ENCODE measurements at places on chromosomes 7 and 10.

- no peak overlapping the region for H3K4me3 ChIP-seq
- H3K4me1 ChIP-seq, result no peaks in the 10 kb centered on the region
- no peaks in the 10 kb centered on the region for H3K27me3 ChIP-seq
- H3K36me3 ChIP-seq, result no peaks in the 10 kb centered on the region
- no peak overlapping the region for H3K27ac ChIP-seq
- no peak for DNase-seq
Measured at GRCh38 chr7:15041226-15041625, 138.7 kb upstream of the DGKB start.

GRCh38 chr10:85532773-85533172 is 833.8 kb downstream of the GRID1 start:
- no peak overlapping the region for H3K4me3 ChIP-seq
- H3K27me3 ChIP-seq, result peaks cover 3% of the 10 kb centered on the region
- no peak for DNase-seq
- no peaks in the 10 kb centered on the region for H3K36me3 ChIP-seq

DNA sequence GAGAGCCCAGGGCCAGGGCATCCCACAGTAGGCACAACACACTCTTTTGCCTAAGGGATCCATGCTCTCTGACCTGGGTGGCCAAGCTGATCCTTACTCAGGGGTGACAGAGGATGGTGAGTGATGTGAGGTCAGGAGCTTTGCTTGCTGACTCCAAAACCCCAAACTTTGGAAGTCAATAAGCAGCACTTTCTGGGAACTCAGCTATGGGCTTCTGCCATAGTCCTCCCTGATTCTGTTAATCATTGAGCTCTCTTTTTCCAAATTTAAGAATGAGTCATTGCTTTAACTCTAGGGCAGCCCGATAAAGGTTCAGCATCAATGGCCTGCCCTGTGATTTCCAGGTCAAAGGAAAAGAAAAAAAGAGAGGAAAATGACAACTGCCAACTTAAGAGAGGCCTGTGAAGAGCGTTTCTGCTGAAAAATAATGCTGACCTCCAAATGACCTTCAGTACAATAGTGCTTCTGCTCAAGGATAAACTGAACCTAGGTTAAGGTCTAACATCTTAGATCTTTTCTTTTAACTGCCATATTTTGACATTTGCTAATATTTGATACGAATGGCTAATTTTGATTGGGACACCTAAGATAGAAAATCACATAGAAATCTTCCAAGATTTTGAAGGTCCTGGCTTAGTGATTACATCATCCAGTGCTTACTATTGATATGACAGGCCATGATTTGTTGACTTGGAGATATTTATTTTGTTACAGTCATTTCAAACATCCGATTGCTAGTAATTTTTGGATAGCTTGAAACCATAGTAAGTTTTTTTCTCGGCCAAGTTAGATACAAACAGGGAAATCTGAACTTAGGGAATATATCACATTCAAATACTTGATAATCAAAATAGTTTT is 20.8 kb upstream of the RELN start:
- no peak for DNase-seq
- no peak overlapping the region for H3K4me3 ChIP-seq
- no peaks in the 10 kb centered on the region for H3K36me3 ChIP-seq
- no peak overlapping the region for H3K27ac ChIP-seq

DNA sequence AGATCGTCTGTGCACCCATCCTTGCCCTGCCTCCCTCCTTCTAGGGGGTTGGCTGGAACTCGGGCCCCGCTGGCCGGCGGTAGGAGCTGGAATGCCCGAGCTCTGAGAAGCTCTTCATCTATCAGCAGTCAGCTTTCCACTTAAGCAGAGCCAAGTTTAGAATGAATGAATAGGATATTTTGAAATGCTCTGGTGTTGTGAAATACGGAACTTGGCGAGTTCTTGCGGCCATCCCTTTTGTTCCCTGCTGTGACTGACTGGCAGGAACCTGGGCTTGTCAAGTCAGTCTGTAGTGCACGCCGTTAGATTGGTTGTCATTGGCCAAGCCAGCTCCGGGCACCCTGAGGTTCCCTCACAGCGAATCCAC is 33.3 kb downstream of the FOXK1 start:
- H3K27ac ChIP-seq, result no peak overlapping the region
- no peaks in the 10 kb centered on the region for H3K27me3 ChIP-seq
- peaks cover 23% of the 10 kb centered on the region for H3K36me3 ChIP-seq
- no peak overlapping the region for H3K4me3 ChIP-seq
- DNase-seq, result no peak

- H3K27ac ChIP-seq, result no peak overlapping the region
- no peak overlapping the region for H3K4me3 ChIP-seq
- no peak for DNase-seq
- peaks cover 18% of the 10 kb centered on the region for H3K4me1 ChIP-seq
Measured at GRCh38 chr7:1104516-1105179, 16.7 kb downstream of the GPER1 start.

- no peak for DNase-seq
- H3K27me3 ChIP-seq, result no peaks in the 10 kb centered on the region
- H3K27ac ChIP-seq, result no peak overlapping the region
- no peaks in the 10 kb centered on the region for H3K36me3 ChIP-seq
Measured at GRCh38 chr7:136698231-136698630, 170.2 kb upstream of the CHRM2 start.

- H3K4me3 ChIP-seq, result no peak overlapping the region
- no peaks in the 10 kb centered on the region for H3K27me3 ChIP-seq
- H3K27ac ChIP-seq, result no peak overlapping the region
- no peak for DNase-seq
- no peaks in the 10 kb centered on the region for H3K4me1 ChIP-seq
Measured at GRCh38 chr10:98254234-98254974, 13.6 kb downstream of the LOXL4 start.

GRCh38 chr10:35925493-35925892 is 283.4 kb upstream of the FZD8 start:
- no peaks in the 10 kb centered on the region for H3K27me3 ChIP-seq
- H3K36me3 ChIP-seq, result no peaks in the 10 kb centered on the region
- no peak overlapping the region for H3K4me3 ChIP-seq
- no peaks in the 10 kb centered on the region for H3K4me1 ChIP-seq
- no peak overlapping the region for H3K27ac ChIP-seq
- no peak for DNase-seq

- no peaks in the 10 kb centered on the region for H3K27me3 ChIP-seq
- H3K36me3 ChIP-seq, result no peaks in the 10 kb centered on the region
- no peak for DNase-seq
- no peak overlapping the region for H3K4me3 ChIP-seq
- H3K4me1 ChIP-seq, result no peaks in the 10 kb centered on the region
Measured at GRCh38 chr7:16078076-16078952, 343.0 kb downstream of the CRPPA start.

Data from activated T-helper 2 cell treated with anti-CD3 and anti-CD28 coated beads, Interferon-gamma antibody, Interleukin-2, Interleukin-4, amounts not matched to agents 10 μg/mL and 5 μg/mL and 100 μg/mL, durations not matched to agents 14 hours and 24 hours and 36 hours (primary cell).